ENCODE measurements at places on chromosomes 5 and 9.

DNA sequence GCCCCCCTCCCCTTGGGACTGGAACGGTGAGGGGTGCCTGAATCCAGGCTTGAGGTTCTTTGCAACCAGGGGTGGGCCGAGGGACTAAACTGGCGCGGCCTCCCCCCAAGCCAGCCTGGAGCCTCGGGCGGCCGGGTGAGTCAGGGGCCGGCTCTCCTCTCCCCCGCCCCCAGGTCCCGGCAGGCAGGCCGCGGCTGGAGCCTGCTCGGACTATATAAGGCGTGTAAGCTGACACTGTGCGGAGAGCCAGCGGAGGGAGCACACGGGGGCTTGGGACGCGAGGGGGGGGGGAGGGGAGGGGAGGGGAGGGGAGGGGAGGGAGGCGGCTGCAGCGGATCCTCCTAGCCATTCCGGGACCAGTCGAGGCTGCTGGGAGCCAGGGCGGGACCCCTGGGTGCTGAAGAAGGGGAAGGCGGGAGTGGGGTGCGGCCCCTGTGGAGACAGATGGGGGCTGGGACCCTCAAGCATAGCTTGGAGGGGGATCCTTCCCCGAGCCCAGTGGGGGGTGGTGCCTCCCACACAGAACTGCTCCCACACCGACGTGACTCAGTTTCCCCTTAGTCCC is 595 bp downstream of the PDLIM7 start:
- no peak for DNase-seq

- no peak for DNase-seq
Observed at GRCh38 chr9:116700882-116701865, 14.1 kb downstream of the TRIM32 start.

DNA sequence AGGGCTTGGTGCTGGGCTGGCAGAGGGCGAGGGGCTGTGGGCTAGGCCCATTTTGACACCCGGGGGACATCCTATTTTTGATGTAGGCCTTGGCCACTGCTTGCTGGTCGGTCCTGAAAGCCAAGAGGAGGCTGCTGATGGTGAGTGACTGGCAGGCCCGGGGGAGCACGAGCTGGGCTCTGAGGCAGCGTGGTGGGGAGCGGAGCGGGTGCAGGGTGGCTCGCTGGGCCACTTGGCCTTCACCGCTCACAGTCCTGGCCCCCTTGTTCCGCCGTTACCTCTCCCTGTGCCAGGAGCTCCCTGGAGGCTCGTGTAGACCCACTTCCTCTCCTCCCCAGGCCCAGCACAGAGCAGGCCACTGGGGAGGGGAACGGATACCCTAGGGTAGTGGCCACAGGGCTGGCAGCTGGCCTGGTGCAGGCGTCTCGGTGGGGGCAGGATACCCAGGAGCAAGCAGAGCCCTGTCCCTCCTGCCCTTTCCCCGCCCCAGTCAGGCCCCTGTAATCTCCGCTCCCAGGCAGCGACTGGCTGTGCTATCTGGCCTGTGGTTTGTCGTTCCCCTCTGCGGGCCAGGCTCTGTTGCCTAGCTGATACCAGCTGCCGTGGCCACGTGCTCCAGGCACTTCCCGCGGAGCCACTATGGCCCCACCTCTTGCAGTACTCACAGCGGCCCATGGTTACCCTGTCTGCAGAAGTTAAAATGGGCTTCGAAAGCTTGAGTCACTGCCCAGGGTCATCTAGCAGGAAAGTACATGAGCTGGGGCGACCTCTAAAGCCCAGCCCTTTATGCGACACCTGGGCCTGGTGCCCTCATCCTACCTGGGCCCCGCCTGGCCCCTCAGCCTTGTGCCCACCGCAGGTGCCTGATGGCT is 11.7 kb upstream of the DOLPP1 start:
- DNase-seq: no peak

DNA sequence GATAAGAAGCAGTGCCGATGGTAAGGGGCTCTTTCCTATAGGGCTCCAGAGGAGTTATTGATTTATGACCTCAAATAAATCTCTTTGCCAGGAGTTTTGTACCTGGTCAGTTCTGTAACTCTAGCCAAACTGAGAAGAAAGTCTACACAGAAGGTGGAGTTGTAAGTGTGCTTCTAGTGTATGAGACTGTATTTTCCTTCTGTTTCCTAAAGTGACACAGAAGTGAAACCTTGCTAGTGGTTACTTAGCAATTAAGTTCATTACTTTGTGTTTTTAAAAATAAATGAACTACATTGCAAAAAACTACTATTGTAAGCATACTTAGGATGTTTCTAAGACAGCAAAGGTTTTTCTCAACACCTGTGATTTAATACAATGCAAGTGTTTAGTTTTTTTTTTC is 48.7 kb upstream of the ACTBL2 start:
- DNase-seq: no peak

- DNase-seq: no peak
Observed at GRCh38 chr9:22035591-22036011, 26.5 kb upstream of the CDKN2B start.

DNA sequence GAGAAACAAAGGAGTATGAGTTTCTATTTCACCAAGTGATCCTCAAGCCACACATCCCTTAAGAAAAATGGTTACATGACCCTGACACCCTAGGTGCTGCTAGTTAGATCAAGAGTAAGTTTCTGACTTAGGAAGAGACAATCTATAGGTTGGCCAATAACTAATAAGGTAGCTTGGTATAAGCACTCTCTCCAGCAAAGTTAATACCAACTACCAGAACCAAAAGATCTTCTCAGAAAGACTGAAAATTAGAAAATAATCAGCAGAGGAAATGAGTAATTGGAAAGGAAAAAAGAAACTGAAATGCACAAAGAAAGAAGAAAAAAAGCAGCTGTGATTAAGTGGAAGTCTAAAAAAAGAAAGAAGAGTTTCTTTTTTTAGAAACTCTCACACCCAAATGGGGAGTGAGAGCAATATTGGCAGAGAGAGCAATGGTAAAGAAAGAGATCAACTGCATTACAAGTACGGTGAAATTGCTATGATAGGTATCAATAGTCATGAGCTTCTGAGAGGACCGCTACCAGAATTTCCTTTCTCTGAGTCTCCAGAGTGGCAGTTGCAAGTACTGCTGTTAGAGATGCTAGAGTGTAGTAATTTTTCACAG is 195.5 kb downstream of the TMEM167A start:
- DNase-seq: no peak

- no peak for DNase-seq
Observed at GRCh38 chr9:134895567-134895907, 14.9 kb downstream of the FCN2 start.

Data from amygdala (tissue), 56 donors.